Stimulated activated CD8-positive, alpha-beta memory T cell treated with anti-CD3 and anti-CD28 coated beads, Interleukin-7, amount 100 ng/mL, for 1 hour (primary cell): ENCODE measurements at places on chromosomes 13 and 19.
A peak's percentile ranks its signal among the peaks of the same experiment; 100 is the strongest.

DNA sequence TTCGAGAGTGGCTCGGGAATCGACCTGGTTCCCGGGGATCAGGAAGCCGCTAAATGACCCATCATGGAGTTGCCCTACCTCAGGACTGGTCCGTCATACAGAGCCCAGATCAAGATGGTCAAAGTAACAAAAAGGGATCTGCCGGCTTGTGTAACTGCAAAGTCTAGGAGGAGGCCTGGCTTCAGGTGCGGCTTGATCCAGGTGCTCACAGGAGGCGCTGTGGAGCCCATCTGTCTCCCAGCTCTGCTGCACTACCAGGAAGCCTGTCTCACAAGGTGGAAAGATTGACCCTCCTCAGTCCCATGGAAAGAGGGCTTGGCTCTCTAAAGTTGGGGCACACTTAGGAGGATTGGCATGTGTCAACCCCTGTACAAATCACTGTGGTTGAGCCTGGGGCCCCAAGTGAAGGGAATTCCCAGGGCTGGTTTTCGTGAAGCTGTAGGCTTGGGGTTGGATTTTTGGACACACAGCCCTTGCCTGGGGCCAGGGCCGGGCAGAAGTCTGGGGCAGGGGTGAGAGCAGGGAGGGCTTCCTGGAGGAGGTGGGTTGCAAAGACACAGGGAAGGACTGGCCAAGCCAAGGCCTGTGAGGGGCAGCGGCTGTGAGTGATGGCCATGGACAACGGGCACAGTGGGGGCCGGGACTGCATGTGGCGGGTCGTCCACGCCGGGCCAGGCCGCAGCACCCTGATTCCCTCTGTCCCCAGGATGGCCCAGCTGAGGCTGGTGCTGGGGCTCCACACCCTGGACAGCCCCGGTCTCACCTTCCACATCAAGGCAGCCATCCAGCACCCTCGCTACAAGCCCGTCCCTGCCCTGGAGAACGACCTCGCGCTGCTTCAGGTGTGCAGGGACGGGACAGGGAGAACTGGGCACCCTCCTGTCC is 4.2 kb downstream of the GZMM start:
- DNase-seq: no peak

GRCh38 chr13:48138270-48138669 is 43.4 kb upstream of the MED4 start:
- DNase-seq: no peak

DNA sequence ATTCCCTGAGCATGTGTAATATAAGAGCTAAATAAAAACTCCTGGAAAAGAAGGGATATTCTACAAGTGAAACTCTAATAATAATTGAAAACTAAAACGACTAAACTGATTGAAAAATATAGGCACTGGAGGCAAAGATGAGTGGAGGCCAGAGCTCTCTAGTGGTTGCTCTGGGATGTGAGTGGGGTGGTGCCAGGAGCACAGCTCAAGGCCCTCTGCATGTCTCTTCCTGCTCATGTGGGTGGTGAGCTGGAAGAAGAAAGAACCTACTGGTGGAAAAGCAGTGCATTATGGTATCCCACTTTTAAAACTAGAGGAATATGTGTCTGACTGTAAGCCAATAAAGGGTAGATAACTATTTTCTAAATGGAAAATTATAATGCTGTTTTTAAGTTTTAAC is 15.8 kb upstream of the ARHGEF7 start:
- no peak for DNase-seq

DNA sequence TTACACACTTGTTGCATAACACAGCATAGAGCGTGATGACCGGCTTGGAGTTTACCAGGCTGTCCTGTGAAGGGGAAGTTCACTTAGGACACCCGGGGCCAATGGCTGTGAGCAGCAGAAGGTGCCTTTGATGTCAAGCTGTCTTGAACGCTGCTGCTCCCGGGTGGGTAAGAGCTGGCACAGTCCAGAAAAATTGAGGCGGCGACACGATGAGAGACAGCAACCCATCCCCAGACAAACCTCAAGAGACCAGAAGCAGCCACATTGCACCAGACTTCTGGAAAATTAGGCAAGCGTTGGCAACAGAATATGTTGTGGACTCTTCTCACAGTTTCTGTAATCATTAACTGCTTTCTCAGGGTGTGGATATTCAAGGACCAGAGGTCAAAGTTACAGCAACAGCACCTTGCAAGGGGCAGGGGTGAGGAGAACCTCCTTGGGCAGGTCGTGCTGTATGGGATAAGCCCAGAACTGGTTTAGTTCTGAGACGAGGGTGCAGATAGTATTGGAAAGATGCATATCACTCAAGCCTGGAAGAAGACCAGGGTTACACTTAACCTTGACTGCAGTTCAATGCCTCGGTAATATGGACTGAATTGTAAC is 10.1 kb downstream of the NFILZ start:
- no peak for DNase-seq

- DNase-seq: no peak
Measured at GRCh38 chr13:33649212-33649878, 168.6 kb upstream of the RFC3 start.

GRCh38 chr13:76672420-76672819 is 213.8 kb downstream of the KCTD12 start:
- DNase-seq: no peak

- DNase-seq: no peak
Measured at GRCh38 chr13:19838865-19839275, 24.6 kb downstream of the ZMYM5 start.

- no peak for DNase-seq
Measured at GRCh38 chr19:50501568-50502475, 9.2 kb downstream of the JOSD2 start.

DNA sequence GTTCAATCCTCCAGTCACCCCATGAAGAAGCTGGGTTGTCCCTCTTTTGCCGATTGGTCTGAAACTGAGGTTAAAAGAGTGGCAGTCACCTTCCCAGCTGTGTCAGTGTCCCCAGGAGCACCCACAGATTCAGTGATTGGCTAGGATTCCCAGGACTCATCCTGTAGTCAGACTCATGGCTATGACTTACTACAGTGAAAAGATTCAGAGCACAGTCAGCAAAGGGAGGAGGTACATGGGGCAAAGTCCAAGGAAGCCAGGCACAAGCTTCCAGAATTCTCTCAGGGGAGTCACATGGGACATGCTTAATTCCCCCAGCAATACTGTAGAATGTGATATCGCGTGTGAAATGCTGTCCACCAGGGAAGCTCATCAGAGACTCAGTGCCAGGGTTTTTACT is 14.2 kb downstream of the ZNF473 start:
- DNase-seq: no peak

DNA sequence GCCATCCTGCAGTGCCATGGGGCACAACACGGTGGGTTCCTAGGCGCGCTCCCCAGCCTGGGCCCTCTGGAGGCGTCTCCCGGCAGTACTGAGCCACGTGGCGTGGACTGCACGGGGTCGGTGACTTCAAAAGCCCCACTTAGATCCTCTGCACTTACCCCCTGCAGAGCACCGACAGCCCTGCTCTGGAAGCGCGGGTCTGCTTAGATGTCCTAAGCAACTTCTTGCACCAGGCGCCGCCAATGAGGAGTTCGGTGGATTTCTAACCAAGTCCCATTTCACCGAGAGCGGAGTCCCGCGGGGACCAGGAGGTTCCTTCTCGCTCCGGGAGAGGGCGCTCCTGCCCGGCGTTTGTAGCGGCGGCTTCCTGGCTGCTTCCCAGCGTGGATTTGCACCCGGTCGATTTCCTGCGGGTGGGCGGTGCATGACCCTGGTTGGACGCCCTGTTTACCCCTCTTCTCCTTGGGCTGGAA is 25.2 kb upstream of the ZNF845 start:
- no peak for DNase-seq

DNA sequence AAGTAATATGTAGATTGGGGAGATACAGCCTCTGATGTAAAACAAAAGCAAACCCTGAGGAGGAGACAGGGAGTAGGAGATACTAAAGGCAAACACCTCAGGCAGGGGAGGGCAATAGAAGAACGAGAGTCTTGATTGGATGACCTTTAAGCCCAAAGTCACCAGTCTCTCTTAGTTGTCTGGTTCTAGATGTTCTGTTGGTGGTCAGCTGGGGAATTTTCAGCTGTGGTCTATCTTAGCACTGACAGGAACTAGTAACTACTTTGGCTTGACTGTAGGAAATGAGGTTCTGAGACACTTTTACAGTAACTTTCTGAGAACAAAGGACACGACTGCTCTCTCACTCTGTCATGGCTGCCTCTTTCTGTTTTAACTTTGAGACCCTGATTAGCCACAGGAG is 290.7 kb upstream of the MIR17HG start:
- no peak for DNase-seq

DNA sequence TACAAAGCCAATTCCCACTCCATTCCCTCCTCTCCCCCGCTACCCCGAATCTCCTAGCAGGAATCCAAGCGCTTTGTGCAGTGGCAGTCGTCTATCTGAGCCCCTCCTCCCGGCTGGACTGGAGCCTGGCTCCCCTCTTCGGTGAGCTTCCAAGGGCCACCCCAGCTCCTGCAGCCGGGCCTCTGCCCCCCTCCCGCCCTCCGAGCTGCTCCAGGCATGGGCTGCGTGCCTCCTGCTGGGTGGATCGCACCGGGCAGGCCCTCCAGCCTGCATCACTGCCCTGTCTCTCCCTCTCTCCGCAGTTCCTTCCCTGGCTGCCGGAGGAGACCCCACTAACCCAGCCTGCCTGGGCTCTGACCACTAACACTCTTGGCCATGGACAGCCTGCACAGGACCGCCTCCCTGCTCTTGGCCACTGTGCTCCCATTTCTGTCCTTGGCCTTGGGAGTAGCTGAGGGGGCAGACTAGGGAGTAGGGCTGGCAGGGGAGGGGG is 12.9 kb upstream of the LENG8 start:
- no peak for DNase-seq

DNA sequence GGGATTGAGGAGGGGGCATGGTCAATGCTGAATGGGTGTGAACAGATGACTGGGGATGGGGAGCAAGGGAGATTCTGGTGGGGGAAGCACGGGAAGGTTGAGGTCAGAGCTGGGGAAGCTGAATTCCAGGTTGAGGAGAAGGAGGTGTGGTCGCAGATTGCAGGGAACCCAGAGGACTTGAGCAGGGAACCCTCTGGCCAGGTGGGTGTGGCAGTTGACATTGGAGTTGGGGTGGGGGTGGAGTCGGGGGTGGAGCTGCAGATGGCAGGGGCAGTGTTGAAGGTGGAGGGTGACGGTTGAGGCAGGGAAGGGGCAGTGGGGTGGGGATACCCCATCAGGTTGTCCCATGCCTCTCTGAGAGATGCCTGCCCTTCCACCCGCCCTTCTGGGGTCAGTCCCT is 94.7 kb downstream of the WTIP start:
- no peak for DNase-seq

DNA sequence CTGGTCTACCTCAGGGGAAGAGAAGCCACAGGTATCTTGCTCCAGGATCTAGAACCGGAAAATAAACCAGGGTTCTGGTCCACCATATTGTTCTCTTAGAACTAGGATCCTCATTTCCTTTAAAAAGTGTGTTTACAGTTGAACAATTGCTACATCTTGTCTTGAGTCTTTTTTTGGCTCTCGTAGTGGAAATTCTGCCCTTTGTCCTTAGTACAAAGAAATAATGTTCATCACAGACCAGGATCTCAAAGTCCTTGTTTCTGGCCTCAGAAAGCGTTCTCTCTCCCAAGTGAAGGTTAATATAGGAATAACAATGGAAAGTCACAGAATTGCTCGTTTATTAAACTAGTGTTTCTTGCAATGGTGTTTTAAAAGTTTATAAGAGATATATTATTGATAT is 20.8 kb downstream of the KLF2 start:
- no peak for DNase-seq

- DNase-seq: no peak
Measured at GRCh38 chr19:6455924-6456323, 3.7 kb downstream of the SLC25A23 start.

DNA sequence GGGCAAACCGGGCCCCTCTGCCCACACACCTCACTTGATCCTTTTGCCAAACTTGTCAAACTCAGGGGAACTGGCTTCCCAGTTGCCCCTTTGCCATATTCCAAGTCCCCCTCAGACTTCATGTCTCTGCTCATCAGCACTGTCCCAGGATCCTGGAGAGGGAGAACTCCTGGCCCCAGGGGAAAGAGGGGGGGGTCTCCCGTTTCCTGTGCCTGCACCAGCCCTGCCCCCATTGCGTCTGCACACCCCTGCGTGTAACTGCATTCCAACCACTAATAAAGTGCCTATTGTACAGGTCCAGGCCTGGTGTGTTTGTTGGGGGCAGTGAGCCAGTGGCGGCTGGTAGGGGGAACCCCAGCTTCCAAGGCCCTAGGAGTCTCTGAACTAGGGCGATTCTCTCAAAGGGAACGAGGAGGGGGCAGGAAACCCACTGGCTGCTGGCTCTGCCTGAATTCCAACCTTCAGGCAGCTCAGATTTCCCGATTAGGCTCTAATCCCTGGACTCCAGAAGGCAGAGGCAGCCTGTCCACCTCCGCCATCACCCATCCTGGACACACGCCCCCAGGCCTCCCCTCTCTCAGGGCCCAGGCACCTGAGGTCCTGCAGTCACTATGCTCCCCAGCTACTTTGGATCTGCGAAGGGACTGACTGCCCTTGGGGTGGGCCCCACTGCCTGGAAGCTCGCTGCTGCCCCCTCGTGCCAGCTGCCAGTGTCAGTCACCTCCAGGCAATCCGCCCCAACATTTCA is 9.7 kb upstream of the ILF3 start:
- peak; percentile 76 for DNase-seq

GRCh38 chr19:16548956-16549355 is 6.7 kb upstream of the CHERP start:
- DNase-seq: no peak

GRCh38 chr19:35353635-35354034 is 4.6 kb upstream of the FFAR3 start:
- no peak for DNase-seq

- no peak for DNase-seq
Measured at GRCh38 chr13:42270857-42271215, 1.1 kb upstream of the AKAP11 start.

- DNase-seq: no peak
Measured at GRCh38 chr13:100483841-100484381, 104.7 kb downstream of the GGACT start.

- DNase-seq: no peak
Measured at GRCh38 chr13:113737803-113738202, 21.2 kb upstream of the TMEM255B start.

- DNase-seq: no peak
Measured at GRCh38 chr13:40206241-40207000, 460.0 kb downstream of the FOXO1 start.

- DNase-seq: no peak
Measured at GRCh38 chr19:12899891-12900518, 9.0 kb downstream of the GCDH start.

- DNase-seq: no peak
Measured at GRCh38 chr13:50731400-50731799, 112.1 kb downstream of the DLEU7 start.

DNA sequence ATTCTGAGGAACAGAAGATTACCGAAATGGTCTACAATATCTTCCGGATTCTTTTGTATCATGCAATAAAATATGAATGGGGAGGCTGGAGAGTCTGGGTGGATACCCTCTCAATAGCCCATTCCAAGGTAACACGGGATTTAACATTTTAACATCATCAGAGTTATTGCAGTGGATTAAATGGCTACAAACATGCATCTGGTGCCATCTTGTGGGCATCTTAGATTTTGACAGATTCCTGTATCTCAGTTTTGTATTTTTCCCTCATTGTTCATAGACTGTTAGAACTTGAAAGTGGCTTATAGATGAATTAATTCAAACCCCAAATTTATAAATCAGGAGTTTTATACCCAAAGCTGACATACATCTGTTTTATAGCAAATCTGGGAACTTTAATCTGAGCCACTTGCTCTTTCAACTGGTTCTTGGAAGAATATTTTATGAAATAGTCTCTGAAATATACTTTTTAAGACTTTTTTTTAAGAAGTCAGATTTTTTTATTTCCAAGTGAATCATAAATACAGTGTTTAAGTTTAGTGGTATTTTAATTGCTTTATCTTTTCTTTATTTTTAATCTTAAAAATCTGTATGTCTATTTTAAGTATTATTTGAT is 215.2 kb downstream of the NBEA start:
- no peak for DNase-seq
